Activated CD4-positive, CD25-positive, alpha-beta regulatory T cell treated with anti-CD3 and anti-CD28 coated beads, Interleukin-2, amount 50 U/mL, for 24 hours (primary cell): ENCODE measurements at places on chromosomes 13 and 19.

DNA sequence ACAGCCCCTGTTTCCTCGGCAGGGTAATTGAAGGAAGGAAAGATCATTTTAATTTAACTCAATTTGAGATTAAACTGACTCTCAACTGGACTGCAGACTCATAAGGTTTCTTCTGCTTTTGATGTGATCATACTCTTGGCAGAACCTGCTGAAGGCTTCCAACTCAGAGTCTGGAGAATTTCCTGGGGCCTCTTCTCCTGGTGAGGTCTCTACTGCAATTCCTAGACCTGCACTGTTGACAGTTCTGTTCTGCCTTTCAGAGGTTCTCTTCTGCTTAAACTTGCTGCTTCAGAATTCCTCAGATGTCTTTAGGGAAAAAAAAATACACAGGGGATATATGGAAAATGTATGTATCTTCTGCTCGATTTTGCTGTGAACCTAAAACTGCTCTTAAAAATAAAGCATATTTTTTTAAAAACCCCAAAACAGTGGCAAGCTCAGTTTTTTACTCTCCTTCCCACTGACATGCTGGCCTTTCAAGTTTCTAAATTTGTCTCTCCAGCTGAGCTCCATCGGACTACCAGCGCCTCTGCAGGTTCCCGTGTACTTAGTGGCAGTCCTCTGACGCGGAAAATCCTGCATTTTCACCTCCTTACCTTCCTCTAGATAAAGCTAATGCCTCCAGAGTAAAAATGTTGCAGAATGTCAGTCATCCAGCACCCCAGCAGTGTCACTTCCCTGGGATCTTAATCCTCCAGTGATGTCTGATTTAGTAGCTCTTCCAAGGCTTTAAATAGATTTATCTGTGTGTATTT, 733.5 kb upstream of the SGCG start:
- ATAC-seq: no peak

- no peak for ATAC-seq
These were observed 209.7 kb downstream of the LACC1 start for GRCh38 chr13:44089452-44089851.

GRCh38 chr19:32357720-32358119, 12.3 kb downstream of the ZNF507 start:
- no peak for ATAC-seq

DNA sequence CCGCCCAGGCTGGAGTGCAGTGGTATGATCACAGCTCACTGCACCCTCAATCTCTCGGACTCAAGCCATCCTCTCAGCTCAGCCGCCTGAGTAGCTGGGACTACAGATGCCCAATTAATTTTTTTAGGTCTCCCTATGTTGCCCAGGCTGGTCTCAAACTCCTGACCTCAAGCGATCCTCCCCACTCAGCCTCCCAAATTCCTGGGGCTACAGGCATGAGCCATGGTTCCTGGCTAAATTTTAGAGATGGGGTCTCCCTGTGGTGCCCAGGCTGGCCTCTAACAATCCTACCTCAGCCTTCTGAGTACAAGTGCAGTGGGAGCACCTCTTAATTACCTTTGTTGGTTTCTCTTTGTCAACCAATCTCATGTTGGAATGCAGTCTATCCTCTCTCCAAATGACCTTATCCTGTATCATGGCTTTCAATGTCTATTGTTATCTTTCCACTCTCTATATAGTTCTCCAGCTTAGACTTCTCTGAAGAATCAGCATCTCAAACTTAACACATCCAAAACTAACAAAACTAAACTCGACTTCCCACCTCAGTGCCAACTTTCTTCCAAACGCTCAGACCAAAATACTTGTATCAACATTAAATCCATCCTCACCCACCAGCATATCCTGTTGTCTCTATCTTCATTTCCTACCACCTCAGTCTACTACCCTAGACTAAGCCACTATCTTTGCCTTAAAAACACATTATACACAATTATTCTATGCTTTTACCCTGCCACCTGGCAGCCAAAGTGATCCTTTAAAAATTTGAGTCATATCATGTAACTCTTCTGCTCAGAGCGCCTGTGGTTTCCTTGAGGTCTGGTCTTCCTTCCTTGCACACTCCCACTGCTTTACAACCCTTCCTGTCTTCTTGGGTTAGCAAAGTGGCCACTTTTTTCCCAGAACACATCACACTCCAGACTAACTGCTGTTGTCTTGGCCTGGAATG, 6.7 kb downstream of the TPT1 start:
- ATAC-seq: peak; percentile 30

DNA sequence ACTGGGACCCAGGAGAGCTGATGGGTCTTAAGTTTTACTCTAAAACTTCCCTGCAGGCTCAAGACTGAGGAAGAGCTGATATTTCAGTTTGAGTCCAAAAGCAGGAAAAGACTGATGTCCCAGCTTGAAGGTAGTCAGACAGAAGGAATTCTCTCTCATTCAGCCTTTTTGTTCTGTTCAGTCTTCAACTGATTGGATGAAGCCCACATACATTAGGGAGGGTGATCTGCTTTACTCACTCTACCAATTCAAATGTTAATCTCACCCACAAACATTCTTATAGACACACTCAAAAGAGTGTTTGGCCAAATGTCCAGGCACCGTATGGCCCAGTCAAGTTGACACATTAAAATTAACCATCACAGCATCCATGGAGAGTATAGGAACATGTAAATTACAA, 173.5 kb downstream of the KCNRG start:
- no peak for ATAC-seq

GRCh38 chr13:75721307-75721706, 85.2 kb downstream of the LMO7 start:
- no peak for ATAC-seq

- ATAC-seq: peak; percentile 27
These were observed 1.5 kb upstream of the FTL start for GRCh38 chr19:48963371-48964204.
